A673 (cell line): ENCODE measurements at places on chromosomes 11 and 22.
A peak's percentile ranks its signal among the peaks of the same experiment; 100 is the strongest.

GRCh38 chr11:130819625-130820024, 96.7 kb downstream of the SNX19 start:
- peak; percentile 84 for DNase-seq

GRCh38 chr22:50250555-50251476, at the start of gene HDAC10:
Gene HDAC10, minus strand, starts transcription at chr22:50251265. Its CDS starts 233 bp downstream, at chr22:50251032.
- DNase-seq = peak; percentile 93

- DNase-seq = no peak
Measured at GRCh38 chr11:3836903-3837302, 3.9 kb downstream of the RHOG start.

GRCh38 chr11:27611390-27611789, 88.9 kb downstream of the BDNF start:
- DNase-seq = no peak

GRCh38 chr11:87422566-87422965, 384.8 kb downstream of the TMEM135 start:
- no peak for DNase-seq

GRCh38 chr11:62124186-62125113, 639 bp downstream of the INCENP start:
- peak; percentile 35 for DNase-seq

GRCh38 chr11:122714004-122714403, 58.5 kb downstream of the UBASH3B start:
- no peak for DNase-seq

GRCh38 chr22:34297536-34298120, 377.4 kb upstream of the LARGE1 start:
- DNase-seq = no peak

DNA sequence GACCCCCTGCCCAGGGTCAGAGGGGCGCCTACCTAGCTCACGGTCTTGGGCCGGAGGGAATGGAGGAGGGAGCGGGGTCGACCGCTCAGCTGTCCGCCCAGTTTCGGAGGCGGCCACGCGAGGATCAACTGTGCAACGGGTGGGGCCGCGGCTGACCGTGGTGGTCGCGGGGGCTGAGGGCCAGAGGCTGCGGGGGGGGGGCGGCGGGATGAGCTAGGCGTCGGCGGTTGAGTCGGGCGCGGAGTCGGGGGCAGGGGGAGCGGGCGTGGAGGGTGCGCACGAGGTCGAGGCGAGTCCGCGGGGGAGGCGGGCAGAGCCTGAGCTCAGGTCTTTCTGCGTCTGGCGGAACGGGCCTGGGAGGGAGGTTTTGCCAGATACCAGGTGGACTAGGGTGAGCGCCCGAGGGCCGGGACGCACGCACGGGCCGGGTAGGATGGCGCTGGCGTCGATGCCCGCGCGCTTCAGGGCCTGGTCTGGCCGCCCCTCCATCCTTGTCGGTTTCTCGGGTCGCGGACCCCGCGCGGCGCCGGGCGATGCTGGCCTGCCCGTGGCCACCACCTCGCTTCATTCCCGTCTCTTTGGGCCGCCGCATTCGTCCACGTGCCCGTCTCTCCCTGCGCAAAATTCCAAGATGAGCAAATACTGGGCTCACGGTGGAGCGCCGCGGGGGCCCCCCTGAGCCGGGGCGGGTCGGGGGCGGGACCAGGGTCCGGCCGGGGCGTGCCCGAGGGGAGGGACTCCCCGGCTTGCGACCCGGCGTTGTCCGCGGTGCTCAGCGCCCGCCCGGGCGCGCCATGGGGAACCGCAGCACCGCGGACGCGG, at the start of gene DRD4:
Gene DRD4, plus strand, starts transcription at position 759 of the 822 bp plus-strand sequence. Its CDS starts 36 bp downstream, at position 795.
- no peak for DNase-seq

DNA sequence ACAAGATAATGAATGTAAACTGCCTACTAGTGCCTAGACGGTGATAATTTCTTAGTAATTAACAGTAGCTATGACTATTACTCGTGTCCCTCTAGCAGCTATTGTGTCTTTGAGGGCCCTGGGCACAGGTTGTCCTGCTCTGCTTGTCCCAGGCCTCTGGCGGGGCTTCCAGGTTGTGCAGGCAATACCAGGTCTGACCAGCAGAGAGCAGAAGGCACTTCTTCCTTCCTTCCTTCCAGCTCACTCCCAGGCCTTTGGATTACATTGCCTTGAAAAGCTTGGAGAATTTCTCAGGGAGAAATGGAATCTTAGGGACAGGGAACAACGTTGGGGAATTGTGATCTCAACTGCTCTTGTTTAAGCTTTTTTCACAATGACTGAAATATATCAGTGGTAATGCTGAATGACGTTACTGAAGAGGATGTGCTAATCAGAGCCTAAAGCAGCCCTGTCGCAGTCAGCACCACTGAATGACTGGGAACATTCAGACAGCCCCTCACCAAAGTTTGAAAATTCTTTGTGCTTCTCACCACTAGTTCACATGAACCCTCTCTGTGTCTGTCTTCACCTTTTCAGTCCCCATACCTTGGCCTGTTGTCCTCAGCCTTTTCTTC, 8.4 kb upstream of the CCKBR start:
- peak; percentile 71 for DNase-seq

GRCh38 chr11:60902625-60903024, 3.8 kb downstream of the PRPF19 start:
- no peak for DNase-seq

DNA sequence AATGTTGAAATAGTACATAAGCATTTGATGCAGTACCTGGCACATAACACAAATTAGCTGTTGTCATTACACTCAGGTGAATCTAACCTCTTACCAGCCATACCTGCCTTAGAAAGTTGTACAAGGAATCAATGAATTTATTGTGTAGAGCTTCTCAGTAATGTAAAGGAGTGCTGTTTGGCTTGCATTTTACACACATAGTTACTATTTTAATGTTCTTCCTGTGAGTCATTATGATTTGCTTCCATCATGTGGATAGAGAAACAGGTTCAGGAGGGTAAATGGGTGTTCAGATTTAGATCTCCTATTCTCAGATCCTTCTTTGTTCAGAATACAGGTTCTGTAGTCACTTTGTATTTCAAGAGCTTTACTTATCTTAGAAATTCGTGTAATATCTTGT, 27.6 kb upstream of the RCE1 start:
- no peak for DNase-seq

DNA sequence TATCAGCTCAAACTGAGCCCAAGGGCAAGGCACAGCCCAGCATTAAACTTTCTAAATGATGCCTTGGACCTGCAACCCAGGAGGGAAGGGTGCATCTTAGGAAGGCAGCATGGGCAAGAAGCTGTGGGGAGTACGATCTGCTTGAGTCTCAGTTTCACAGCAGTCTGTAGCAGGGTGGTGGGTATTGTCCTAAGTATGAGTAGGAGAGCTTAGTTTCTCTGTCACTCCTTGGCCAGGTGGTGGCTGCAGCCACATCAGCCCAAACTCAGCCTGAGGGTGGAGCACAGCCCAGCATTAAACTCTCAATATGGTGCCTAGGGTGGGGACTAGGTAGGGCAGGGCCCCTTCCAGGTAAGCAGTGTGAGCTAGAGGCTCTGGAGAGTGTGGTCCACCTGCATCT, 85.5 kb downstream of the ACER3 start:
- DNase-seq = no peak

DNA sequence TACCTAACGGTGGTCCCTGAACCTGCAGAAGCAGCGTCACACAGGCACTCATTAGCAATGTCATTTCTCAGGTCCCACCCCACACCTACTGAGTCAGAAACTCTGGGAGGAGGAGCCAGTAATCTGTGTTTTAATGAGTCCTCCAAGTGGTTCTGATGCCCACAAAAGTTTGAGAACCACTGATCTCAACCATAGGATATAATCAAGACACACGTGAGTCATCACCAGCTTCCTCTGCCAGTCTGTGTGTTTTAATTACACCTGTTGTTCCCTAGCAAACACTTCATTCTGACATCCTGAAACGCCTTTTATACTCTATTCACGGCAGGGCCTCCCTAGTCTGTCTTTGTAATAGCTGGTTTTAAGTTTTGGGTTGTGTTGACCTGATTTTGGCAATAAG, 5.8 kb downstream of the TECTA start:
- no peak for DNase-seq

GRCh38 chr22:48310289-48310688, 1517.4 kb downstream of the BRD1 start:
- DNase-seq = no peak

GRCh38 chr22:39417641-39418040, 18.1 kb downstream of the TAB1 start:
- DNase-seq = no peak

GRCh38 chr22:26737262-26737661, 79.9 kb downstream of the MIAT start:
- DNase-seq = no peak

GRCh38 chr11:121376130-121376529, 76.0 kb upstream of the SORL1 start:
- DNase-seq = no peak

GRCh38 chr22:45493286-45493771, 9.4 kb upstream of the FBLN1 start:
- DNase-seq = peak; percentile 53

DNA sequence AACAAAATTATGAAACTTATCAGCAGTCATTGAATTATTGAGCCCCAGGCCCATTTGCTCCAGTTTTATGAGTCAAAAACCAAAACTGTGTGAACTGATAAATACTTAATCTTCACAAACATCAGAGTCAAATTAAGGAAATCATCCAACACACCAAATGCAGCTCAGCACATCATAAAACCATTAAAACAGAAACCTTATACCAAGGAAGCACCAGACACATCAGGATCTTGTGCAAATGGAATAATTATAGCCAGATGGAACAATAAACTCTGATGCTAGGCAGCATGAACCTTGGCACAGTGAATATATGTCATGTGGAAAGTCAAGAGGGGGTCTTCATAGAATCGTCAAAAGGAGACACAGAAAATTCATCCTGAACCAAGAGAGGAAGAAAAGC, 410.7 kb upstream of the API5 start:
- peak; percentile 12 for DNase-seq

GRCh38 chr11:73663604-73664495, 17.5 kb downstream of the PLEKHB1 start:
- DNase-seq = no peak

DNA sequence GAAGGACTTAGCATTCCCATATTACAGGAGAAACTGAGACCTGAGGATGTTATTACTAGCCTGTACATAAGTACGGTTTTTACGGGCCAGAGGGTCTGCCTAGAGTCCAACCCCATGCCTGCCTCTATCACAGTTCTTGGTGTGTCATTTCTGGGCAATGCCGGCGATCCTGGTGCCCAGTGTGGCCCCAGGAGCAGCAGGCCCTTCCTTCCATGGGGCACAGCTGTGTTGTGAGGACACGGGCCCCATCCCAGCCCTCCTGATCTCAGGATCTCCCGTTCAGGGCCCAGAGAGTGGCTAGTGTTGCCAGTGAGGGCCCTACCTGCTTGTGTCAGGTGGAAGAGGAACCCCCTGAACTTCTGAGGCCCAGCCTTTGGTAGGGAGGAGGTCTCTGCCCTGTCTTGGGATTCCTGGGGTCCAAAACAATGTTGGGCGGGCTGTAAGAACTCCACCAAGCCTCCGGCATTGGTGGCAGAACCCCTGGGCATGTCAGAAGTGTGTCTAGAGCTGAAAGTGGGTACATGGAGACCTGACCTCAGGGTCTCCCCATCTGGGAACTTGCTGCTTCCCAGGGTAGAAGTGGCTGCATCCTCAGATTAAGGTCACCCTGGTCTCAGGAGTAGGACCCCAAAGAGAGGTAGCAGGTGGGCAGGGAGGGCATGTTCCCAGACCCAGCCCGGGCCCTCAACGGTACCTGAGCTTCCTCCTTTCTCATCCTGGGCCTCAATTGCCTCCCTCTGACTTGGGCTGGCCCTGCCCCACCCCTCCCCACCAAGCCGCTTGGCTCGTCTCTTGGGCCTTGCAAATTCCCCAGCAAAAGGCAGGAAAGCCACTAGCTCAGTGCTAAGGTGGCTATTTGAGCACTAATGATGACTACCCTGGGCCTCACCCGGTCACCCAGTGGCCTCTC, 74.6 kb upstream of the KCNQ1OT1 start:
- no peak for DNase-seq

DNA sequence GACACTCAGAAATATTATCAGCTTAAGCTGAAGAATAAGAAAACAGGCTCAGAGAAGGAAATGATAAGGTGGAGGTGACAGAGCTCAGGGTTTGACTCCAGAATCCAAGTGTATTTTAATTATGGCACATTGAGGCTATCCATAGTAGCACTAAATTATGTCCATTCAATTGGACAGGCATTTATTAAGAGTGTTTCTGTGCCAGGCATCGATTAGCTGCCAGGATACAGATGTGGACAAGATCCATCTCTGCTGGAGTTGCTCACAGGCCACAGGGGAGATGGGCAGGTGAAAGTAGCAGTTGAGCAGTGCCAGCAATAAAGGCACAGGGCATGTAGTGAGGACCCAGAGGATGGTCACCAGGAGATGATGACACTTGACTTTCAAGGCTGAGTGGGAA, 592.5 kb downstream of the INSC start:
- DNase-seq = no peak

DNA sequence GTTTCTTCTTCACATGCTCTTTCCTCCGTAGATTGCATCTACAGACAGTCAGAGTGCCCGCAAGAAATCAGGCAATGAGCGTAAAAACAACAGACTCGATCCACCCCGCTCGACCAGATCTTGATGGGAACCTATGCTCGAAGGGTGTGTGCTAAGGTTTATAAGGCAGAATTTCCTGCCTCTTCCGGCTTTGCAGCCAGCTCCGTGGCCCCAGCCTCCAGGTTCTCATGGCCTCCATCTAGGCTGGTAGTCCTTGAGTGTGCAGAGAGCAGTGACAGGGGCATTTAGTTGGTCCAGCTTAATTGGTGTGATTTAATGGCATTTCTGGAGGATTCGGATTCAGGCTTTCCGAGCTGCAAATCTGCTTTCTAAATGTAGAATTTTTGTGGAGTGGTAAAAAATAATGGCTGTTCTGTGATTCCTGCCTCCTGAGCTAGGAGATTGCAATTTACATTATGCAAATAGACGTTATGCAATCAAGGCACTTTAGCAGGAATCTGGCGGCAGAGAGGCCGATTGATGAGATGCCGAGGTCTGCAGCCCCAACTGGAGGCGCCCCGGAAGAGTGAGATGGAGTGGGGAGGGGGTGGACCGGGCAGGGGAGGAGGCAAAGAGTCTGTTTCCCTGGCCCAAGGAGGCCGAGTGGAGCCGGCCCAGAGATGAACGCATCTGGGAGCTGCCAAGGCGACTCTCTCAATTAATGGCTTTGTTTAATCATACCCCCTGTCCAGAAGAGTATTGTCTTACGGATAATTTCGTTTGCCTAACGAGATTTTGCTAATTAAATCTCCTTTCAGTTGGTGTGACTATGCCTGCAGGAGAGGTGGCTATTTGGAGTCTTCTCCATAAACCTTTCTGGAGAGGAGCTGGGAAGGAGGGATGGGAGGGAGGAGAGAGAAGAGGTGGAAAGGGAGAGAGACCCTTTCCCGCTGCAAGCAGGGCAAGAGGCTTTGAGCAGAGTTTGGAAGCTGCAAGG, 75.3 kb downstream of the PKNOX2 start:
- DNase-seq = no peak

DNA sequence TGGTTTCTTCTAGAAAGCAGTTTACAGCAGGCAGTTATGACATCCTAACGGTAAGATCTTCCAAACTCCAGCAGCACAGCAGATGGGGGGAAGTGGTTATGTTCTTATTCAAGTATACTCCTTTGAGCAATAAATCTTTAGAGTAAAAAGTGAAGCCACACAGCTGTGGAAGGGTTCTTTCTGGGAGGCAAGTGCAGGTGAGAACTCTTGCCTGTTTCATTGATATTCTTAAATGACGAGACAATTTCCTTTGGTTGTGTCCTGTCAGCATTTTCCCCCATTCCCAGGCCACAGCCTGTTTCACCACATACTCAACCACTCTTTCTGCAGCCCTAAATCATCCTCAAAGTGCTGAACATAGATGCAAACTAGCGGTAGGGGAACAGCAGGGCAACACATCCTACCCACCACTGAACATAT, 207.3 kb upstream of the MTNR1B start:
- DNase-seq = no peak
